Activated CD4-positive, alpha-beta T cell treated with anti-CD3 and anti-CD28 coated beads, Interleukin-2, amount 10 ng/mL, durations not matched to agents 24 days and 14 days (primary cell): ENCODE measurements at places on chromosomes 3 and 15. TPM values are rescaled to one million over a fixed set of nuclear protein-coding genes. Genes with fewer than 3 reads are reported as not detected.

DNA sequence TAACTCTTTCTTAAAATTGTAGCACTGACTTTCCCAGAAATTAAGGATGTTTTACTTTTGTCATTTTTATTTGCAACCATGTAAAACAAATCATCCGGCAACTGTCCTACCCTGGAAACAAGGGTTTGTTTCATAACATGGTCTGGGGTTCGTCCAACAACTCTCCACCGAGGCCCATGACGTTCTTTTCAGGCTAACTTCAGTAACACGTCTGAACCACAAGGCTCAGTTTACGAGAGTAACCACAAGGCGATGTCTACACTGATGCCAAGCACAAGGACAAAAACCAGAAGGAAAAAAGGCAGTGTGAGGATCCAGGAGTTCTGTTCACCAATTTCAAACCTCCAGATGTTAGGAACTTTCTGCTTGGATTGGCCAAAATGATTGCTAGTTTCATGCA is 546.1 kb downstream of the NTRK3 start:
- no peak for DNase-seq

GRCh38 chr3:87298111-87298718 is 21.8 kb upstream of the POU1F1 start:
- DNase-seq = no peak

DNA sequence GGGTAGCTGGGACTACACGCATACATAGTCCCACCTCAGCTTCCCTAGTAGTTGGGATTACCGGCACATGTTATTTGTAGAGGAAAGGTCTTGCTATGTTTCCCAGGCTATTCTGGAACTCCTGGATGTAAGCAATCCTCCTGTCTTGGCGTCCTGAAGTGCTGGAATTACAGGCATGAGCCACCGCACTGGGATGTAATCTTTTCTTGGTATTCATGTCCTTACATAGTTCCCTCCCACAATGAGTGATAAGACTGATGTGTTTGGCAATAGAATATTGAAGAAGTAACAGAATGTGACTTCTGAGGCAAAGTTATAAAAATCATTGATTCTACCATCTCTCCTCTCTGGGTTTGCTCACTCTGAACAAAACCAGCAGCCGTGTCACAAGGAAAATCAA is 22.7 kb upstream of the ALCAM start:
- DNase-seq = no peak

DNA sequence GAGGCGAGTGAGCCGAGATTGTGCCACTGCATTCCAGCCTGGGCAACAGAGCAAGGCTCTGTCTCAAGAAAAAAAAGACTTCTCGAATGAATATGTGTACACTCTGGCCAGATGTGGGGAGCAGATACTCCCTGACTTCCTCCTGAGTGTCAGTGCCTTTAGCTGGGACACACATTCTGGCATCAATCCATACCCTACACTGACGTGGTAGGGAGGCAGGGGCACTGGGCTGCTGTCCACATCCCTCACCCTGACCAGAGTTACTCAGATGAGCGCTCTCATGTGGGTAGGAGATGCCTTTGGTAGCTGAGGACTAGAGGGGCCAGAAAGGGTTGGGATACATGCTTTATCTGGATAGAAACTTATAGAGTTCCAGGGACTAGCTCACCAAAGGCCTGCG is 15.6 kb downstream of the LIMD1 start:
- DNase-seq = no peak

DNA sequence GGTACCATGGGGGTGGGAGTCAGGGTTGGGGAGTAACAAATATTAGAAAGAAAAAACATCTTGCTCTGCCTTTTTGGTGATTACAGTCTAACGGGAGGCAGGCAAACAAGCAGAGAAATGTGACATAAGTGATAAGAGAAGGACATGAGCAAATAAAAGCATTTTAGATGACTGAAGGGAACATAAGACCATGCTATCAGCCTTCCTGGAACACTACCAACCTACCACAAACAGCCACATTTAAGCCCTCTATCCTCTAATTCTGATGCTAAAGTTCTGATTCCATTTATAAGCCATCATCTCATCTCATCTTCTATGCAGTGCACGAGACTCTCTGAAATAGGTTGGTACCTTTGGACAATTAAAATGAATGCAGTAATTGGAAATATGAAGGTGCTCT is 243.4 kb upstream of the P2RY1 start:
- no peak for DNase-seq

- DNase-seq = no peak
Measured at GRCh38 chr3:150150633-150151032, 179.9 kb upstream of the PFN2 start.

DNA sequence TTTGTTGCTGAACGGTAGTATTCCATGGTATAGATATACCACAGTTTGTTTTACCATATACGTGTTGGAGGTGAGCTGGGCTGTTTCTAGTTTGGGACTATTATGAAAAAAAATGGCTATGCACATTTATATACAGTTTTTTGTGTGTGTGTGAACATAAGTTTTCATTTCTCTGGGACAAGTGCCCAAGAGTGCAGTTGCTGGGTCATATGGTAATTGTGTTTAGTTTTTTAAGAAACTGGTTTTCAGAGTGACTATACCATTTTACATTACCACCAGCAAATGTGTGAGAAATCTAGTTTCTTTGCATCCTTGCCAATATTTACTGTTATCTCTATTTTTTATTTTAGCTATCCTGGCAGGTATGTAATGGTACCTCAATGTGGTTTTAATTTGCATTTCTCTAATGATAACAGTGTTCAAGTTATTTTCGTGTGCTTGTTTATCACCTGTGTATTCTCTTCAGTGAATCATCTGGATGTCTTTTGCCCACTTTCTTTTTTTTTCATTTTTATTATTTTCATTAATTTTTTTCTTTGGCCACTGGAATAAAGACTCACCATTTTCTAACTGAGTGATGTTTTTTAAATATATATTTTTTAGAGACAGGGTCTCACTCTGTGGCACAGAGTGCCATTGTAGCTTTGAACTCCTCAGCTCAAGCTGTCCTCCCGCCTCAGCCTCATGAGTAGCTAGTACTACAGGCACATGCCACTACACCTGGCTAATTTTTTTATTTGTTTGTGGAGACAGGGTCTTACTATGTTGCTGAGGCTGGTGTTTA is 75.3 kb downstream of the ZNF609 start:
- no peak for DNase-seq

DNA sequence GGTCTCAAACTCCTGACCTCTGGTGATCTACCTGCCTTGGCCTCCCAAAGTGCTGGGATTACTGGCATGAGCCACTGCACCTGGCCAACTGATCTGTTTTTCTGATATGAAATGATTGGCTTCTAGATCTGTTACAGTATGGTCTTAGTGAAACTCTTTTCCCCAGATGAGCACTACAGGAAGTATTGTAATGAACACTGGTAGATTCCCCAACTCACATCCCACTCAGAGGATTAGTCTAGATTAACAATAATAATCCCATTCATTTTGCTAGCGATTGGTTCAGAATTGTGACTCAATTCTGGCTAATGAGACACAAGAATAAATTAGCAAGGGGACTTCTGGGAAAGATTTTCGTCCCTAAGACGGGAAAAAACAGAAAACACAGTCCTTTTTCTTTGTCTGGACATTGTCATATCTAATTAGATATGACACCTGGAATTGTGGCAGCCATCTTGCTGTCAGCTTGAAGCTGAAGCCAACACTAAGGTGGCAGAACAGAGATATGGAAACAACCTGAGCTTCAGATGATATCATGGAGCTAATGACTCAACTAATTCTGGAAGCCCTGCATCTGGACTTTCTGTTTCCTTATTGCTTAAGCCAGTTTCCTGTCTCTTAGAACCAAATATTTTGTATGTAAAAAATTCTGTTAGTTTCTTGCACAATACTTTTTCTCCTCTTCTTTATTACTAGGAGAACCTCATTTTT is 17.4 kb upstream of the NPTN start:
- no peak for DNase-seq

- DNase-seq = no peak
Measured at GRCh38 chr3:54372232-54372631, 249.9 kb downstream of the CACNA2D3 start.

GRCh38 chr3:191100516-191100915 is 98.5 kb upstream of the OSTN start:
- DNase-seq = no peak

DNA sequence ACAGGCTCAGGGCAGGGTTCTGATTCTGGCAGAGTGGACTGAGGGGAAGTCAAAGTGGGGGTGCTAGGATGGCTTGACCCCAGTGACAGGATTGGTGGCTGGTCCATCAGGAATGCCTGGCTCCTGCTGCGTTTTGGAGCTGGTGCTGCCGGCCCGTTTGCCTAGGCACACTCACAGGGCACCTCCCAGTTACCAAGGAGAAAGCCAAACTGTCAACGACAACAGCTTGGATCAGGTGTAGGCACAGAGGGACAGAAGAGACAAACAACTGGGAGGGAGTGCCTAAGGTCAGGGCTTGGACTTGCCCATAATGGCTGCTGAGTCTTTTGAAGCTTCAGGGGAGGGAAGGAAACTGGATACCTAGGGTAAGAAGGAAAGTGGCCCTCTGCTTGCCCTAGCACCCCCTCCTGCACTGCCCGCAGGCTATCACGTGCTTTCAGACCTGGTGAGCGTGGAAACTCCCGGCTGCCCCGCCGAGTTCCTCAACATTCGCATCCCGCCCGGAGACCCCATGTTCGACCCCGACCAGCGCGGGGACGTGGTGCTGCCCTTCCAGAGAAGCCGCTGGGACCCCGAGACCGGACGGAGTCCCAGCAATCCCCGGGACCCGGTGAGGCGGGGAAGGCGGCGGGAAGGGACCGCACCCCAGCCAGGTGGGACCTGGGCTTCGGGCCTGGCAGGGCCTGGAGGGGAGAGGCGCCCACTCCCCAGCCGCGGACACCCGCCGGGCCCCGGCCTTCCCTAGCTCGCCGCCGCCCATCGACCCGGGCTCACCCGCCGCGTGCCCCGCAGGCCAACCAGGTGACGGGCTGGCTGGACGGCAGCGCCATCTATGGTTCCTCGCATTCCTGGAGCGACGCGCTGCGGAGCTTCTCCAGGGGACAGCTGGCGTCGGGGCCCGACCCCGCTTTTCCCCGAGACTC is 5.1 kb downstream of the DUOX1 start:
- DNase-seq = peak; percentile 69

- no peak for DNase-seq
Measured at GRCh38 chr3:56987238-56987895, 73.1 kb upstream of the SPATA12 start.

DNA sequence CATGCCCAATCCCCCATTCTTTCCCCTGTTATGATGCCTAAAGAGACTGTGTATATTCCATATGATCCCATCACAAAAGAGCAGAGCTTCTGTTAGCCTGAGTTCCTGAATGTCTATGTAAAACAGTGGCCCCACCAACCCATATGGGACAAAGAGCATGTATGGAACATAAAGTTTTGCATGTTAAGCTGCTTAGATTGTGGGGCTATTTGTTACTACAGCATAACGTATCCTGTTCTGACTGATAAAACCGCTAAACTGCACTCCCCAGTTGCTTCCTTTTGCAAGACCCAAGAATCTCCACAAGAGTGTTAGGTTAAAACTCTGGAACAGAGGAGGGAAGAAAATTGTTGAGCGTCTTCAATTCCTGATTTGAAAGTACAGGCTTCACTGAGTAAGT is 154.8 kb downstream of the ALDH1A2 start:
- DNase-seq = no peak

GRCh38 chr15:74384881-74385643 is 17.6 kb upstream of the CYP11A1 start:
- DNase-seq = peak; percentile 82

DNA sequence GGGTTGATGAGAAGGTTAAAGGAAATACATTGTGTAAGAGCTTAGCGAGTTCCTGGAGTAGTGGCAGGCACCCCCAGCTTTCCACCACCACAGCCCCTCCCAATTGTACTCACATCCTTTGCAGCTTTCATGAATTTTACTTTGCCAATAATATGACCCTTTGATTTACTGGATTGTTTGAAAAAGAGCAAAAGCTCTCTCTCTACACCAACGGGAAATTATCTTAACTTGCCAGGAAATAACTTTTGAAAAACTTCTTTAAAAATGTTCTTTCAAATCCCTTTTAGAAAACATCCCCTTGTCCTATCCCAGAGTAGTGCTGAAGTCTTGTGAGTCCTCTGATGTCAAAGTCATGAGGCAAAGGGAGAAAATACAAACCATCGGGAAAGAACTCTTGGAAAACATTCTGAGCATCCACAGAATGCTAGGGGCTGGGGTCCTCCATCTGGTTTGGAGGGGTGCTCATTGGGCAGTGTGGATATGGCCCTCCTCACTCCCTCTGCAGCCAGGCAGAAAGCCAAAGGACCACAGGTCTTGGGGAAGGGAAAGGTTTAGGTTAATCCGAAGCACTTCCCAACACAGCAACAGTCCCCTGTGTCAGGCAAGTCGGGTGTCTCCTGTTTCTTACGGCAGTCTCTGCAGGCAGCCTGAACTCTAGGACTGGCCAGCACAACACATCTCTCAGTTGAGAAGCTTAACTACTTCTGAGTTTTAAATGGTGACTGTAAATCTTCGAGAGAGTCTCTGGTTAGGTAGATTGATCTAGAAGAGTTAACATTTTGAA is 36.5 kb downstream of the BOC start:
- DNase-seq = no peak

GRCh38 chr15:40277471-40277870 is 5.4 kb downstream of the ANKRD63 start:
- DNase-seq = no peak

DNA sequence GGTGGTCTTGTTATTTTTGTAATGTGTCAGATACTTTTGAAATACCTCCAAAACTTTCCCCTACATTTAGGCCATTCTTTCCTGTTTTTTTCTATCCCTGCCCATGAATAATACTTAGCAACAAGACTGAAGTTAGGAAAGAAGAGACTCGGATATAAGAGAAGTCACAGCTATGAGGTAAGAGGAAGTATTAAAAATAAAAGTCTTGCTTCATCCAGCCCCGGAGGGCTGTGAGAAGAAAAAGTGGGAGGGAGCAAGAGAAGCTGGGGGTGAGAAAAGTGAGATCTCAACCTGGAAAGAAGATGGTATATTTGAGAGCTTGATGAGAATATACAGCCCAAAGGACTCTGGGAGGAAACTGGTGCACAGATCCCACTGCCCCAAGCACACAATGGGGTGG is 213.5 kb upstream of the CDIN1 start:
- no peak for DNase-seq

GRCh38 chr3:56428667-56429066 is 39.6 kb downstream of the ERC2 start:
- DNase-seq = no peak

DNA sequence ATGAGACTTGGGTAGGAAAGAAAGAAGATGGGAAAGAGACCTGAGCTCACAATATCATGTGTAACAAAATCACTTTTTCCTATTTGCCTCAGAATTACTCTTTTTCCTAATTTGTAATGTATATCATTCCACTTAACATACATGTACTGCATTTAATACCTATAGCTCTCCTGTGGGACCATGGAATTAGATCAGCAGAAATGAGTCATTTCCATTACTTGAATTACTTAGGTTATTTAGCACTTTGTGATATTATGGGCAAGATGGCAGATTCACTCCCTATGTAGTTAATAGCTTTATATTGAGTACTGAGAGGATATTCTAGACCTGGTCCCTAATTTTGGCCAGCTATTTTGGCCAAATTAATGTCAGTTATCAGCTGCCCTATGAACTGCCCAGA is 70.5 kb downstream of the ZNF609 start:
- DNase-seq = no peak

The TM4SF1 gene
- 0.26 and 0.28 TPM in 2 replicates for total RNA-seq

The TEX9 gene
- total RNA-seq = 0.35 and 1.6 TPM in 2 replicates

The C2CD4B gene
- total RNA-seq = 0.45 and 0.58 TPM in 2 replicates

The ALDH1A3 gene
- total RNA-seq = not detected in 2 replicates

The GOLGA6L7 gene
- total RNA-seq = not detected in 2 replicates
